ENCODE measurements at places on chromosomes 6 and 20. TPM values are rescaled to one million over a fixed set of nuclear protein-coding genes. Genes with fewer than 3 reads are reported as not detected.

Gene TREML2
- total RNA-seq = not detected

Gene DUSP15
- 0.09 TPM for total RNA-seq

Gene ROS1
- total RNA-seq = 0.34 TPM

Gene ZNF311
- total RNA-seq = 1.8 TPM

Gene GRM1
- total RNA-seq = not detected

Gene PXDC1
- total RNA-seq = 119 TPM

Gene C6orf163
- 0.09 TPM for total RNA-seq

Gene GSTA4
- total RNA-seq = 45.8 TPM

Gene TP53RK
- 25.7 TPM for total RNA-seq

Gene C2
- 9.6 TPM for total RNA-seq

Gene C20orf144
- not detected for total RNA-seq

Gene SIRPB1
- 0.77 TPM for total RNA-seq

Gene SIRT5
- 5.3 TPM for total RNA-seq

Gene PRRT1
- 0.85 TPM for total RNA-seq

Gene HTR1E
- not detected for total RNA-seq

Gene SHLD1
- total RNA-seq = 1.4 TPM

Gene EEF1A2
- 0.09 TPM for total RNA-seq

Gene BMP6
- total RNA-seq = 2.3 TPM

Gene PBX2
- 33.6 TPM for total RNA-seq

Gene LRRN4
- total RNA-seq = 1.0 TPM

Gene RHAG
- total RNA-seq = not detected

Gene FBXL4
- 13.1 TPM for total RNA-seq

Gene FHL5
- total RNA-seq = 0.17 TPM

Gene SRF
- total RNA-seq = 20.3 TPM

Gene HRH3
- total RNA-seq = not detected

Gene RIPOR2
- total RNA-seq = 35.2 TPM

Gene TMEM244
- total RNA-seq = not detected

Gene GPR63
- total RNA-seq = 0.47 TPM

Gene ZBP1
- total RNA-seq = not detected

Gene PDE7B
- total RNA-seq = 7.5 TPM

Data from pericardium fibroblast (primary cell).